ENCODE measurements at places on chromosomes 2 and 18.

DNA sequence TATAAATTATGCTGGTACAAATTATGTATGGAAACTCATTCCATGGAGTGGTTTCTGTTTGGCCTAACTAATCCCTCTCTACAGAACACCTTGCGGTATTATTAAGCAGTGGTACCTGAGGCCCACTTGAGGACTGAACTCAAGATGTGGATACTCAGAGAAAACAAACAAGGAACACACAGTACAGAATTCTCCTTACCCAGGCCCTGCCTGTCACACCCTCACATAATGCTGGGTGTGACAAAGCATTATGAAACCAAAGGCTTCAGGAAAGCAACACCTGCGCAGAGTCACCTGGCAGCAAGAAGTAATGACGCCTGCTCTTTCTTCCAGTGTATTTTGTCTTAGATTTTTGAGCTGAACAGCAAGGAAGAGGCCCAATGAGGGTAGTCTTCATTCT lies 264.7 kb downstream of the PAX3 start:
- no peak for DNase-seq

- DNase-seq, result no peak
Measured at GRCh38 chr18:77651441-77651840, 401.8 kb downstream of the GALR1 start.

GRCh38 chr2:164840458-164840929 lies 1.1 kb downstream of the COBLL1 start:
- no peak for DNase-seq

GRCh38 chr2:171810422-171811244 lies 83.4 kb downstream of the SLC25A12 start:
- DNase-seq, result no peak

DNA sequence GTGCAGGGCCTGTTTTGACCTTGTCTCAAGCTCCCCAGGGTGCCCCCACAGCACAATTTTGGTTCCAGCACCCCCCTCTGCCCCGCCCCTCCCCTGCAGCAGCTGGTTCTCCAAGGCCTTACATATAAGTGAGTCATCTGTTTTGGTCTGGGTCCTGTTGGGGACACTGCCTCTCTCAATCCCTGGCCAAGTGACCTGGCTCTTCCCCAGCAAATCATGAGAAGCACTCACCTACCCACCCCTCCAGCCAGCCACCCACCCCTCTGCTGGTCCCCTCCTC lies 90.5 kb downstream of the INHBB start:
- DNase-seq, result no peak

DNA sequence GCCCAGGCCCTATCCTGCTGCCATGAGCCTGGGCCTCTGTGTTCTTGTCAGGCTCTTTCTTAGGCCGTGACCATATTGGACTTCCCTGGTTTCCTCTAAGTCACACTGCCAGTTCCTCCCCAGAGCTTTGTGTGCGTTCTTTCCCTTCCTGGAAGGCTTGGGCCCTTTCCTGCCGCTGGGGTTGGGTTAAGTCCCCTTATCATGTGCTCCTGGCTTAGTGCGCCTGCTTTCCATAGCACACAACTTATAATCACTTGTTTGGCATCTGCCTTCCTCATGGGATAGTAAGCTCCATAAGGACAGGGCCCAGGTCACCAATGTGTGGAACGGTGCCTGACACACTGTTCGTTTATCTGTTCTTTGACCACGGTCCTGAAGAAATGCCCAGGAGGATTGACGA lies 31.3 kb downstream of the NIFK start:
- no peak for DNase-seq

- no peak for DNase-seq
Measured at GRCh38 chr2:171178993-171179392, 18.3 kb upstream of the TLK1 start.

DNA sequence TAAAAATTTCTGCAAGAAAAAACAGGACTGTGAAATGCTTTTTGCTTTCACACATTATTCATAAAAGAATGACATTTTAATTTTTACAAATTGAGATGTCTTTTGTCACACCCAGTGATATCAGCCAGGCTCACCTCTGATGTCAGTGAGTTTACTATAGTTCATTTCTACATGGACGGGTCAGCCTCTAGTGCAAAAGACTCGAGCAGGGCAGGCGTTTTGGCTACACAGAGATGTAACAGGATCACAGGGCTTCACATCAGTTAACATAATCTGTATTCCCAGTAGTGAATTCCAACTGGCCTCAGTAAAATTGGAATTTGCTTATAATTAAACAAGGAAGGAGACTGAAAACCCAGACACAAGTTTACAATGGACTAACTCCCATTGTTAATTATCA lies 275.6 kb upstream of the ZSWIM2 start:
- DNase-seq, result no peak

GRCh38 chr2:190693533-190694232 lies 44.8 kb downstream of the NAB1 start:
- DNase-seq, result no peak

- DNase-seq, result no peak
Measured at GRCh38 chr2:102481931-102482330, 8.9 kb downstream of the SLC9A4 start.

GRCh38 chr18:77647472-77647871 lies 397.8 kb downstream of the GALR1 start:
- DNase-seq, result no peak

DNA sequence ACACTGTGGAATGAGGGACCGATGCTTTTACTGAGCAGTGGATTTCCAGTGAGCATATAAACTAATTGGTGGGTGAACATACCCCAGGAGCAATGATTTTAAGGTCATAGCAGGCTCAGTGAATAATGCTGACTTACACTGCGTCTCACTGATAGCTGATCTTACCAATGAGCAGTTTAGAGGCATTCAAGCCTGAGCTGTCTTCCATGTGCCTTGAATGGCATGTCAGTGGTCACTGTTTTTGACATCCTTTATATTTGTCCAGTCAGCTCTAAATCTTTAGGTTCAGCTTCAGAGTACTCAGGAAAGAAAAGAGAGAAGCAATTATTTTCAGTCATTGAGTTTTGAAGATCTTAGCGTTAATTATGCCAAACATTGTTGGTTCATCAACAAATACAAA lies 88.3 kb downstream of the CAMKMT start:
- DNase-seq, result no peak

DNA sequence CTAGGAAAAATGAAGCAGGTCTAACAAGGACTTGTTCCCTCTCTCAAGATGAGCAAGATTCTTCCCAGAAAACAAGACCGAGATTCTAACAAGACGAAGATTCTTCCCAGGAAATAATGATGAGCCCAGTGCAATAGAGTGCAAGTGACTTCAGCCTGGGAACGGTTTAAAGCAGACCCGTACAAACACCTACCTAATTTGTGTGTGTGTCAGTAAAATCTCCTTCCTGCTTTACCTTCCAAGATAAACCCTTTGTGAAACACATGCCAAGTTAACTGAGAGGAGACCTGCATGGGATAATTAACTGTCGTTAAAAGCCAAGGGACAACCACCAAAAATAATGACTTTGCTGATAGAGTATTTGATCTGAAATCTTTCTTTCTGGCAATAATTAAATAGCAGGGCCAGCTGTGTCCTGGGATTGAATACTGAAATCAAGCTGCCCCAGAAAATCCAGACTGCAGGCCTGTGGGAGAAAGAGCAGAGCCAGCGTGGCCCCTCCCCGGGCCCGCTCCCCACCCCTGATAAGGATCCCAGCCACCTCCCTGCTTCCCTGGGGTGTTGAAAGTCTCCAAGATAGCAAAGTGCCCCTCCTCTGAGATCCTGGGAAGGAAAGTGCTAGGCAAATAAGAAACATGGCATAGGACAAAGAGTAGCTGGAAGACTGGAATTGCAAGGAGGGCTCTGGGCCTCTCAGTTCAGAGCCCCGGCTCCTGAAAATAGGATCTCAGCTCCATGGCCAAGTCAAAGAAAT lies 145.5 kb downstream of the CYP26B1 start:
- no peak for DNase-seq

- DNase-seq, result no peak
Measured at GRCh38 chr2:203973676-203974075, 37.1 kb downstream of the ICOS start.

DNA sequence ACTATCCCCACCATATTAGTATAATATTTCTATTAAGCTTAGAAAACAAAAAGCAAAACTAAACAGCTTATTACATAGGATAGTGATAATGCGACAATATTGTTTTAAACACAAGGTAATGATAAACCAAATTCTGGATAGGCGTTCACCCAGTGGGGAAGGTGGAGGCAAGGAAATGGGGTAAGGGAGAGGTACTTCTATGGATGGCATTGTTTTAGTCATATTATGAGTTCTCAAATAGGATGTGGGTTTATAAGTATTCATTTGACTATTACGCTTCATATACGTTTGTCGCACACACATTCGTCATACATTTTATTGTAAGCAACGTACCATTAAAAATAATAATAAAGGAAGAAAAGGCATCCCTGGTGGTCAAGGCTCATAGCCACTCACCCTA lies 88.8 kb upstream of the DNMT3A start:
- DNase-seq, result no peak

DNA sequence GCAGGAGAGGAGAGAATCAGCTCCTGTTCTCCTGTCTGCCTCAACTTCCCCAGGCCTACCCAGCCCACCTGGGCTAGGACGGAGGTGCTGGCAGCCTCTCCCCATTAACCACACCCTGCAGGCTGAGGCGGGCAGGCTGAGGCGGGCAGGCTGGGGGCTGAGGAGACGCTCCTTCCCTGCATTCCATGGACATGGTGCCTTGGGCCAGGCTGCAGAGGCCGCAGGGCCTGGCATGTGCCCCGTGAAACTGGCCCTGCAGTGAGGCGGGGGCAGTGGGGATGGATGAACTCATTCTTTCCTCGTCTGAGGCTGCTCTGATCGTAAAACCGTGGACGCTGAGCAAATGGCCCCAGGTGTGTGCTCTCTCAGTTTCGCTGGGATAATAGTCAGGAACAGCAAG lies 84.7 kb upstream of the LAPTM4A start:
- DNase-seq, result no peak

- no peak for DNase-seq
Measured at GRCh38 chr18:48801728-48802542, 148.8 kb downstream of the SMAD7 start.

GRCh38 chr2:131493199-131493968 lies 1.2 kb upstream of the MZT2A start:
- no peak for DNase-seq

DNA sequence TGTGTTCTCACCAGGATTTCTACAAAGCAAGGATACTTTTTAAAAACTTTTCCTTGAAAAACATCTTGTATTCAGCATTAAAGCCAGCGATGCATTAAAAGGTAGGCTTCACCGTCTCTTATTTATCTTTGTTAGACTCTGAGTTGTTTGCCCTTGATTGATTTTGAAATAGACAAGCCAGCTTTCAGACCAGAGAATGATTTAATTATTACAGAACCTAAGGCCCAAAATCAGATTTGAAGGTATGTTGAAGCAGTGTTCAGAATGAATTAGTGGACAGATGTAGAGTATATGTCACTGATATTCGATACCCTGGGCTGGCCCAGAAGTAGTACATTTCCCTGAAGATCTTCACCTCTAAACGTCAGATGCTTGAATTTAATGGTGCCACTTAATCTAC lies 136.4 kb downstream of the THSD7B start:
- DNase-seq, result no peak

All from stimulated activated naive CD4-positive, alpha-beta T cell treated with Interleukin-2 at 50 U/mL for 16 hours (primary cell).